ENCODE measurements at places on chromosomes 12 and 14.

- no peak for DNase-seq
Observed at GRCh38 chr14:40252817-40253447, 820.7 kb upstream of the FBXO33 start.

GRCh38 chr12:54024127-54024526 lies 4.1 kb upstream of the HOXC6 start:
- DNase-seq: no peak

- peak; percentile 30 for DNase-seq
Observed at GRCh38 chr12:29148911-29149690, at the start of gene FAR2. Gene FAR2, plus strand, starts transcription at chr12:29149278. Its CDS starts 121,172 bp downstream, at chr12:29270450.

GRCh38 chr14:102139286-102140026 lies at the start of gene WDR20:
Gene WDR20, plus strand, starts transcription at chr14:102139897. Its CDS starts 27 bp downstream, at chr14:102139924.
- DNase-seq: peak; percentile 99

DNA sequence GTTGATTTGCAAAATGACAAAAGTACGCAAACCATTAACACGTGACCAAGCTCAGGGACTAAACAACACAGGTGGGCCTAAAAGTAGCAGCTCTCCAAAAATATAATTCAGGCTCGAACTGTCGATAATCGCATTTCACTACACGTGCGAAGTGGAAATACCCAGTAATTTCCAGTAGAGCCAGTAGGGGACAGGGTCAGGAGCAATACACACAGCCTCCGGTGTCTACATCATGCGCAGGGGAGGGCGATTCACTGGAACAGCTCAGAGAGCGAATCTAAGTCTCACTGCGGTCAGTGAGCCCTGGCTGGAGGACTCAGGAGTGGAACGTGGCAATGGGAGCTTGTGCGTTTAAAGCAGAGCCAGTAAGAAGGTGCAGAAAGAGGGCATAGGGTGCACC lies 40.4 kb downstream of the SETD3 start:
- no peak for DNase-seq

GRCh38 chr14:52769887-52770286 lies 21.5 kb downstream of the GNPNAT1 start:
- no peak for DNase-seq

- no peak for DNase-seq
Observed at GRCh38 chr12:132150780-132151144, 6.5 kb downstream of the NOC4L start.

DNA sequence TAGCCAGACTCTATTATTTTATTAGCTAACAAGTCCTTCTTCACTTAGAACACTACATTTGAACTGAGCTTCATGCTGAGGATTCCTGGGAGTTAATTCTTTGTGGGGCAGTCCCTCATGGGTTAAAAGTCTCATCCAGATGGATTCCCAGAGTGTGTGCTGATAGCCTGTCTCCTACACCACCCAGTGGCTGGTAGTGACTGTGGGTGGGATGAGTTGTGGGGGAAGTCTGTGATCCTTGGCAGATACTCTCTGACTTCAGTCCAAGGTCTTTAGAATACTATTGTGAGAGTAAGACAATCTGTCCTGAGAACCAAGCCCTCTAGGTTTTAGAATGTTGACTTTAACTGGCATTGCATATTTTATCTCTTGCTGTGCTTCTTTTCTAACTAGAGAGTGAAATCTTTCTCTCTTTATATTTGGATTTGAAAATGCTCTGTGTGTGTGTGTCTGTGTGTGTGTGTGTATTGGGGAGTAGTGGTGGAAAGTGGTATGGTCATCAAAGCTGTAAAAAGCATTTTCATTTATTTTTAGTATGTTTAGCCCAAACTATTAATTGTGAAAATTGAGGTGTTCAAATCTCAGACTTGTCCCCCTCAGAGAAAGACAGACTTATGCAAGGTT lies 37.3 kb downstream of the AKAP6 start:
- DNase-seq: no peak

- DNase-seq: no peak
Observed at GRCh38 chr12:75665216-75665615, 153.8 kb upstream of the KRR1 start.

DNA sequence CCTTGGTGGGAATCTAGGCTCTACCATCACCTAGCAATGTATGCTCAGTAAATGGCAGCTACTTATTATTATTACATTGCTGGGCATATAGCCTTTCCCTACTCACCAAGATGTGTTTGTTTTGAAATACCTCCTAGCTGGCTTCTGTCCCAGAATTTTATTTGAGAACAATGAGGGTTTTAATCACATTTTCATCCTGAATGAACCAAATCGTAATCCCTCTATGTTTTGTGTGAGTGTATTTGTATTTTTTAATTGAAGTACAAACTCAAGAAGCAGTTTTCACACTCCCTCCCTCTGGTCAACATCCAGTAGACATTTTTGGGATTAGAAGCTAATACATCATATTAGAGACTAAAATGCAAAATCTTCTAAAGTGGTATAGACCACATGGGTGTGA lies 7.6 kb downstream of the SLC7A8 start:
- no peak for DNase-seq

DNA sequence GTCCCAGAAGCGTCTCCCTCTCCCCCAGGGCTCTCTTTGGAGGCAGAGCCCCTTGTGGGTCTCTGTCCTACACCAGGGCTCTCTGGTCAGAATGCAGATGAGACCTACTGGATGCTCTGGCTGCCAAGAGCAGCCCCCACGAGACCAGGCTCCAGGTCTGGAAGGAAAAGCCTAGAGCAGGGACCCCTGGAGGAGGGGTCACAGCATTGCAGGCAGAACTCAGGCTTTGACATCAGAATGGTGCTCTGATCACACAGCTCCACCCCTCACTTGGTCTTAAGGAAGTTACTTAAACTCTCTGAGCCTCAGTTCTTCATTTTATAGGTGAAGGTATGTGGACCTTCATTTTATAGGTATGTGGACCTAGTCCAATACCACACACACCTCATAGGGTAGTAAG lies 83.1 kb downstream of the ARL6IP4 start:
- DNase-seq: no peak

DNA sequence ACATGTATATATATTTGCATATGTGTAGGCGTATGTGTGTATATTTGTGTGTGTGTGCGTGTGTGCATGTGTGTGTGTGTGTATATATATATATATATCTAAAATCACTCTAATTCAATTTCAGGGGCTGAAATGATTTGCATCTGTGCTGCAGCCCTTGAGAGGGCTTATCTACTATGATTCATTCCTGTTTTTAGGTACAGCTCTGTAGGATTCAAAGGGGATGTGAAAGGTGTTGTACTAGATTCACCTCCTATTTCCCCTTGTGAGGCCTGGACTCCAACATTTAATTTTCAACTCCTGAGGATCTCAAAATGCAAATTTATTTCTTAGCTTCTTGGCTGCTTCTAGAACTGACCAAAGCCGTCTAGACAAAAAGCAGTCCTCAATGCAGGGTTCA lies 11.1 kb downstream of the ERP27 start:
- no peak for DNase-seq

GRCh38 chr12:61018571-61018970 lies 1241.6 kb upstream of the USP15 start:
- DNase-seq: no peak

- DNase-seq: no peak
Observed at GRCh38 chr14:92579244-92579936, 65.8 kb downstream of the RIN3 start.

GRCh38 chr14:88128816-88129215 lies 123.9 kb downstream of the GPR65 start:
- DNase-seq: no peak

DNA sequence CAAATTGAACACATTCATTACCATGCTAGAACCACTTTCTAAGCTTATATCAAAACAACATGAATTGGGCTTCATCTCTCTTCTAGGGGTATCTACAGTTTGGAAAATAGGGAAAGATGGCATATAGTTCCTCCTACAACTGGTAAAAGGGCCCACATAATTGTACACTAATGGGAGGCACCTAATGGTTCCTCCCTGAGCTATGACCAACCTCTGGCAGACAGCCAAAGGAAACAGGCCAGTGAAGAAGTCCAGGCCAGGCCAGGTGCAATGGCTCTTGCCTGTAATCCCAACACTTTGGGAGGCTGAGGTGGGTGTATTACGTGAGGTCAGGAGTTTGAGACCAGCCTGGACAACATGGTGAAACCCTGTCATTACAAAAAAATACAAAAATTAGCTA lies 23.2 kb upstream of the APOF start:
- DNase-seq: no peak

Measured in testis (tissue), 5 donors.